Spinal cord (tissue), 10 donors: ENCODE measurements at places on chromosomes 16 and 17. TPM values are rescaled to one million over a fixed set of nuclear protein-coding genes. Genes with fewer than 3 reads are reported as not detected.

The MEFV gene
- 0.29 TPM for polyA plus RNA-seq

The PIK3R5 gene
- polyA plus RNA-seq = 2.6 TPM

The HS3ST4 gene
- 18.3 TPM for polyA plus RNA-seq

The KRT27 gene
- polyA plus RNA-seq = not detected

The B9D1 gene
- 33.7 TPM for polyA plus RNA-seq

The CA7 gene
- polyA plus RNA-seq = 0.49 TPM

The GPR179 gene
- polyA plus RNA-seq = 6.3 TPM

The PLA2G10 gene
- 0.39 TPM for polyA plus RNA-seq
